ENCODE measurements at places on chromosomes 4 and X.

DNA sequence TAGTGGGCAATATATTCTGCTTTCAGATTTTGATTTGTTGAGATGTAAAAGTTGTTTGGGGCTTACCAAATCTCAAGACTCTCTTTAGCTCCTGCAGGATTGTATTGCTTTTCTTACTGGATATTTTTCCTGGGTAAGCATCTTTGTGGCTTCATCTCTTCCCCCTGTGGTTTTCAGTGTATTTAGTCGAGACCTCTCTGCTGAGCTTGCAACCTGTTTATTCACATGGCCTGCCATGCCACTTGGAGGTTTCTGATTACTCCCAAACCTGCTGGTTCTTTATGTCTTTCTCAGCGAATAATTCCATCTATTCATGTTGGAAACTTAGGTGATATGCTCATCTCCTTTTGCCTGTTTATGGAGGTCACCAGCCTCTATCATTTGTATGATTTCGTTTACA is 10.9 kb downstream of the CCNG2 start:
- no peak for DNase-seq

DNA sequence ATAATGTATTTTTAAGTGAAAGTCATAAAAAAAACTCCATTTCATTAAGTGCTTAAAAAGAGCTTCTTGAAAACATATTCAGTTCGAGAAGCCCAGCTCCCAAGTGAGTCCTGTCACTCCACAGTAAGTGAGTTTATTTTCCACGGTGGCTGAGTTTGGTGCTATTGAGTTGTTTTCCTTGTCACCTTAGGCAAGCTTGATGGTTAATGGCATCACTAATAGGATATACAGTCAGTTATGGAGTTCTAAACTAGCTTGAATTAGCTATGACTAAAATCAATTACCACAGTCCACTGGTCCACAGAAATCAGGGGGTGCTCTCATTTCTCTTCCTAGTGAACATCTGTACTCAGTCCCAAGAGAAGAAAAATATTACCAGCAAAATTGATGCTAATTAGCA is 1526.2 kb upstream of the IGFBP7 start:
- DNase-seq = no peak

- no peak for DNase-seq
Measured at GRCh38 chr4:47154816-47155370, 123.5 kb downstream of the GABRB1 start.

DNA sequence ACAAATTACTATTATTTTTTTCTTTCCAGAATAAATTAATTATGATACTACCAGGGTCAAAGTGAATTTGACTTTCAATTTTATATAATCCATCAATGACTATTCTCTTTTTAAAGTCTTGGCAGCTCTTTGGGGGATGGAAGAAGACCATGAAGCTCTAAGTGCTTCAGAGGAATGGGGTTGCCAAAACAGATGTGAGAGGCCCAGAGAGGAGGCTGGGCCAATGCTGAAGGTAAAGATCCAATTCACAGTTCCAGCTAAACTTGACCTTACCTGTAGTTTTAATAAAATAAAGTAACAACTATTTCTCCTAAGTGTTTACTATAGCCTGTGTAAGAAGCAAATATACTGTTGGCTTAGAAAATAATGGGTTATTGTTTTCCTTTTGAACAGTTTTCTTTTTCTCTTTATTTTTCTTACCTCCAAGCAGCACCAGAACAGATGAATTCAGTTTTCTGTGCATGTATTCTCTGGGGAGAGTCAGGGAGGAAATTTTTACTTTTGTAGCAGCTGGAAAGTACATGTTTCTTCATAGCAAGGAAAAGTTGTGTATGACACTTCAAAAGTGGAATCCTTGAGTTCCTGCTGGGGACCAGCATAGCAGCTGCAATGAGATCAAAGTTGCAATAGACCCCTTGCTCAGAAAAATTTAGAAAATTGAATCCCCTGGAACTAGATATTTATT is 104.9 kb downstream of the CEP44 start:
- DNase-seq = no peak

GRCh38 chr4:153799694-153800074 is 10.8 kb upstream of the SFRP2 start:
- no peak for DNase-seq

GRCh38 chr4:27574743-27575142 is 714.1 kb downstream of the STIM2 start:
- DNase-seq = no peak

All from suppressor macrophage treated with lipopolysaccharide for 4 hours (primary cell).